T-helper 2 cell treated with Interferon-gamma antibody and Interleukin-4, amounts not matched to agents 5 μg/mL and 100 μg/mL, for 36 hours (primary cell): ENCODE measurements at places on chromosomes 2 and 18.

DNA sequence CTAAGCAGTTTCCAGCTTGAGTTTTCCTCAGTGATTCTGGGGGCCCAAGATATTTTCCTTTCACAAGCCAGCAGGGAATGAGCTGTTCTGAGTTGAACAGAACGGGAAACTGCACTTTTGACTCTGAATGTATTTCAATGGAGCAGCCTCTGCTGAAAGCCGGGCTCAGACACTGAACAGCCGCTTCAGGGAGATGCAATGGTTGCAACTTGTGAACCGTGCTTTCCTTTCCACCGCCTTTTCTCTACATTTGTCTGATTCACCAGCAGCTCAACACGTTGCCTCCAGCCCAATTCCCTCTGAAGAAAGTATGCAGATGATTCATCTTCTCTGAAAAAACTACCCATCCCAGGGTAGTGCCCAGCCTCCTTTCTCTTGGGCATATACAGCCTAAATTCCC, 119.3 kb upstream of the PKDCC start:
- DNase-seq, result no peak

GRCh38 chr2:190444976-190445375, 36.8 kb downstream of the MFSD6 start:
- DNase-seq, result no peak

GRCh38 chr2:207766697-207767460, 2.8 kb downstream of the FZD5 start:
- no peak for DNase-seq

GRCh38 chr2:19857806-19858205, 44.0 kb downstream of the TTC32 start:
- no peak for DNase-seq

- no peak for DNase-seq
Observed at GRCh38 chr2:232537079-232537478, 2.4 kb upstream of the CHRNG start.

GRCh38 chr2:142536492-142536891, 341.0 kb upstream of the KYNU start:
- DNase-seq, result no peak

GRCh38 chr2:42797281-42797680, 4.9 kb upstream of the HAAO start:
- no peak for DNase-seq

DNA sequence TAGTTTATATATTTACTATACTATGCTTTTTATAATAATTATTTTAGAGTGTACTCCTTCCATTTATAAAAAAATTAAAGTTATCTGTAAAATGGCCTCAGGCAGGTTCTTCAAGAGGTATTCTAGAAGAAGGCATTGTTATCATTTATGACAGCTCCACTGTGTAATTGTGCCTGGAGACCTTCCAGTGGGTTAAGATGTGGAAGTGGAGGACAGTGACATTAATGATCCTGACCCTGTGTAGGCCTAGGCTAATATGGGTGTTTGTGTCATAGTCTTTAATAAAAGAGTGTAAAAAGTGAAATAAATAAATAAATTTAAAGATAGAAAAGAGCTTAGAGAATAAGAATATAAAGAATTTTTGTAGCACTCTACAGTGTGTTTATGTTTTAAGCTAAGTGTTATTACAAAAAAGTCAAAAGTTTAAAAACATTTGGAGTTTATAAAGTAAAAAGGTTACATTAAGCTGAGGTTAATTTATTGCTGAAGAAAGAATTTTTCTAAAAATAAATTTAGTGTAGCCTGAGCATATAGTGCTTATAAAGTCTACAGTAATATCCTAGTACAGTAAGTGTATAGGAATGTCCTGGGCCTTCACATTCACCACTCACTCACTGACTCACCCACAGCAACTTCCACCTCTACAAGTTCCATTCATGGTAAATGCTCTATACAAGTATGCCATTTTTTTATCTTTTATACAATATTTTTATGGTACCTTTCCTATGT, 190.0 kb upstream of the SESTD1 start:
- no peak for DNase-seq

- DNase-seq, result no peak
Observed at GRCh38 chr18:24491927-24492834, 31.7 kb downstream of the HRH4 start.

DNA sequence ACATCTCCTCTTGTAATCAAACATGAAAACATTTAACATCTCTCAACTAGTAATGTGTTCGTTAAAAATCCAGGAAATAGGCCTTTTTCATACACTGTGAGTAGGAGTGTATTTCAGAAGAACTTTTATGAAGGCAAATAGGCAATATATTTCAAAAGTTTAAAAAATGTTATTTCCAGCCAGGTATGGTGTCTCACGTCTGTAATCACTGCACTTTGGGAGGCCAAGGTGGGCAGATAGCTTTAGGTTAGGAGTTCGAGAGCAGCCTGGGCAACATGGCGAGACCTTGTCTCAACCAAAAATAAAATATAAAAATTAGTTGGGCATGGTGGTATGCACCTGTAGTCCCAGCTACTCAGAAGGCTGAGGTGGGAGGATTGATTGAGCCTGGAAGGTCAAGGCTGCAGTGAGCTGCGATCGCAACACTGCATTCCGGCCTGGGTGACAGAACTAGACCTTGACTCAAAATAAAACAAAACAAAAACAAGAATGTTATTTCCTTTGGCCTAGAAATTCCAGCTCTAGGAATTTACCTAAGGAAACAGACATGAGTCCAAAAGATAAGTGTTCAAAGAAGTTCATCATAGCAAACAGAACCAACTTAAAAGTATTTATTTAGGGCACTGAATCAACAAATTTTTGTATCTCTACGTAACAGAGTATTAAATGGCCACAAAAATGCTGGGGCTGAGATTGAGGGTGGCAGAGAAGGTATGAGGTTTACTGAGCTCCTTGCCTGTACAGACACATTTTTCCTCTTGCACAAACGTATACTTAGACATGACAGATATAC, 14.9 kb downstream of the RBKS start:
- no peak for DNase-seq
